Kidney epithelial cell (primary cell): ENCODE measurements at places on chromosomes 4 and X. TPM values are rescaled to one million over a fixed set of nuclear protein-coding genes. Genes with fewer than 3 reads are reported as not detected.

GRCh38 chr4:10740891-10741620, 56.5 kb upstream of the CLNK start:
- no peak for DNase-seq

- DNase-seq: no peak
Measured at GRCh38 chrX:20231598-20231997, 35.1 kb downstream of the RPS6KA3 start.

DNA sequence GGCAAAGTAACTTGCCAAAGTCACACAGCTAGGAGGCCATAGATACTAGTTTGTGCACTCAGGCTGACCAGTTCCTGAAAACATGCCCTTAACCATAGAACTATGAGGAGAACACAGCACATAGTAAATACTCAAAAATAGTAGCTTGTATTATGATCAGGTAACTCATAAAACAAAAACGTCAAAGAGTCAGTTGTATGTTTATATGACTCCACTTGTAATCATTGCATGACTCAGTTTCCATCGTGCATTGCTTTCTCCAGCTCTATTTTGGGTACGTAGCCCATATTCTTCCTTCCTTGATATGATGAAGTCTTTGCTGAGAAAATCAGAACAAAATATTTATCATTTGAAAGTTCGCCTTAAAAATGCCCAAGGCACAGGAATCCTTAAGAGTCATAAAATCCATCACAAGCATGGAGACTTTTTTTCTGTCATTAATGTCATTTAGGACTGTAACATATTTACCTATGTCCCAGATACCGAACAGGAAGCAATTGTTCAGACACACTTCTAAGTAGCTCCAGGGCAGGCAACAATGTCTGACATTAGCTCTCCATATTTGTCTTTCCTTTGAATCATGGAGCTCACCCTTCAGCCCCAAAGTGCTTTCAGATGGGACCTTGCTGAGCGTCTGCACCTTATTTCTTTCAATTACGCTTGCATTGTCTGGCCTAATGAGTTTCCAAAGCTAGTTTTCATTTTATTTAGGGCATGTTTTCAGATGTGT, 11.2 kb upstream of the MID1 start:
- DNase-seq: no peak

DNA sequence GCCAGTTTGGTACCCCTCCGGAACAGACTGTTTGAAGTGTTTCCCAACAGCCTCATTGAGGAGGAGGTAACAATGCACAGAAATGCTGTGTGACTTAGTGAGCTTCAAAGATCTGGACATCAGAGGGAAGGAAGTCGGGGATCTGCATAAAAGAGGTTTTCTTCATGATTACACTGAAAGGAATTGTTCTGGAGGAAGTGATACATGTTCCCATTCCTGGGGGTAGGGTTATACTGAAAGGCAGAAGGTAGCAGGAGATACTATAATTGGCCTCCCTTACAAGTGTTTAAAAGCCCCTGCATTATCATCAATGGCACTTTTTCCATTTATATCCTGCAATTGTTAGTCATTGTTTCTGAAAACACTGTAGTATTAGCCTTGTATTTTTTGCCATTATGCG, 94.0 kb upstream of the DKK2 start:
- DNase-seq: no peak

GRCh38 chrX:120294651-120295050, 16.6 kb downstream of the TMEM255A start:
- DNase-seq: no peak

GRCh38 chr4:5156682-5157081, 105.4 kb downstream of the STK32B start:
- no peak for DNase-seq

DNA sequence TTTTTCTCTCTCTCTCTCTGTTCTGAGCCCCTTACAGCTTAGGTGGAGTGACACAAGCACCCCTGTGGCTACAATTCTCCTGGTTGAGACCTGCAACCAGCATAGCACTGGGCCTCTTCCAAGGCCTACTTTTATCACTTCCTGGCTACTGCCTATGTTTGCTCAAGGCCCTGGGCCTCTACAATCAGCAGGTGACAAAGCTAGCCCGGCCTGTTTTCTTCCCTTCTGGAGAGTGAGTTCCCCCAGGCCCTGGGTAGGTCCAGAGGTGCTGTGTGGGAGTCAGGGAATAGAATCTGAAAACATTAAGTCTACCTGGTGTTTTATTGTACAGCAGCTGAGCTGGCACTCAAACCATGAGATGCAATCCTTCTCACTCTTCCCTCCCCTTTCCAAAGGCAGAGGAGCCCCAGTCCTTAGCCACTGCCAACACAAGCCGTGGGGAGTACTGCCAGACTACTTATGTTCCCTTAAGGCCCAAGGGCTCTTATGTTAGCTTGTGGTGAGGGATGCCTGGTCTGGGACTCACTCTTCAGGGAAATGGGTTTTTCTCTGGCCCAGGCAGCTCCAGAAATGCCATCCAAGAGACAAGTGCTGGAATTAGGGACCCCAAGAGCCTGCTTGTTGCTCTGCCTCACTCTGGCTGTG, 23.8 kb upstream of the MAGEC3 start:
- no peak for DNase-seq

- no peak for DNase-seq
Measured at GRCh38 chr4:17309567-17310268, 202.2 kb downstream of the QDPR start.

DNA sequence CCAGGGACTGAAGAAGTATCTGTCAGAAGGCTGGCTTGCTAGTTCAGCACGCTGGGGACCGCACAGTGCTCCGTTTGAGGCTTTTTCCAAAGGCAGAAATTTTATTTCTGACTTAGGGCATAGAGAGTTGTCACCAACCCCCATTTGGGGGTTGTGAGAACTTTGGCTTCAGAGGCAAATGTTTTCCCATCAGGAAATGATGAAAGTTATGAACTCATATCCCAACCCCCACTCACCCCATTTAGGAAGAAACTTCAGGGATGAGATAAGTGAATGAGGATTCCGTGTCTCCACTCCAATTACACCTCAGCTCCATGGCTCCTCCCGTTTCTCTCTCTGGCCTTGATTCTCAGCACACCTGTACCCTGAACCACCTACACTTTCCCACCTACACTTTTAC, 4.3 kb upstream of the WDR13 start:
- DNase-seq: no peak

GRCh38 chrX:10052906-10053625, 85.9 kb downstream of the CLDN34 start:
- no peak for DNase-seq

GRCh38 chrX:102835504-102836146, 101.4 kb upstream of the RAB40AL start:
- DNase-seq: no peak

GRCh38 chr4:86891762-86892635, at the start of gene C4orf36:
TSS of gene C4orf36 (minus strand) at chr4:86892422. CDS start at chr4:86891520, 902 bp downstream.
- no peak for DNase-seq

- no peak for DNase-seq
Measured at GRCh38 chr4:104146048-104146447, 348.6 kb downstream of the CXXC4 start.

DNA sequence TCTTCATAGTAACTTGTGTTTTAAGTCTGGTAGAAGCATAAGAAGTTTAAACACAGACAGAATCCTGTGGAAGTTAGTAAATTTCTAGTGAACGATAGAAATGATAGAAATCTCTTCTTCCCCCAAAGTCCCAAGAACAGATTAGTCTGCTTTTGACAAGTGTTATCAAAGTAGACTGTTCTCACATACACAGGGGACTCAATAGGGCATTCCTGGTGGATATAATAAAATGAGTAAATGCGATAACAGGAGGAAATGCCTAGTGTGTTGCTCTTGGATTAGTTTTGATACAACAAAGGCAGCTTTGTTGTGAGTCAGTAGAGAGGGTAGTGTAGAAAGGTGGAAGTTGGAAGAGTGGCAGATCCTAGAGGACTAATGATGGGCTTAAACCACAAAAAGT, 43.5 kb downstream of the CLCN3 start:
- no peak for DNase-seq

XK gene
- 0.34 and 1.1 TPM in 2 replicates for total RNA-seq

SOWAHB gene
- 21.3 and 23.3 TPM in 2 replicates for total RNA-seq

XAGE1B gene
- total RNA-seq: not detected in 2 replicates

EFHC2 gene
- 0.71 TPM in 1 of 2 replicates, not detected in the other for total RNA-seq

- DNase-seq: no peak
Measured at GRCh38 chr4:173883821-173884220, 353.8 kb upstream of the HAND2 start.

- DNase-seq: no peak
Measured at GRCh38 chrX:119429471-119429870, 30.3 kb downstream of the SLC25A43 start.

MAGEA6 gene
- total RNA-seq: not detected in 2 replicates

DNA sequence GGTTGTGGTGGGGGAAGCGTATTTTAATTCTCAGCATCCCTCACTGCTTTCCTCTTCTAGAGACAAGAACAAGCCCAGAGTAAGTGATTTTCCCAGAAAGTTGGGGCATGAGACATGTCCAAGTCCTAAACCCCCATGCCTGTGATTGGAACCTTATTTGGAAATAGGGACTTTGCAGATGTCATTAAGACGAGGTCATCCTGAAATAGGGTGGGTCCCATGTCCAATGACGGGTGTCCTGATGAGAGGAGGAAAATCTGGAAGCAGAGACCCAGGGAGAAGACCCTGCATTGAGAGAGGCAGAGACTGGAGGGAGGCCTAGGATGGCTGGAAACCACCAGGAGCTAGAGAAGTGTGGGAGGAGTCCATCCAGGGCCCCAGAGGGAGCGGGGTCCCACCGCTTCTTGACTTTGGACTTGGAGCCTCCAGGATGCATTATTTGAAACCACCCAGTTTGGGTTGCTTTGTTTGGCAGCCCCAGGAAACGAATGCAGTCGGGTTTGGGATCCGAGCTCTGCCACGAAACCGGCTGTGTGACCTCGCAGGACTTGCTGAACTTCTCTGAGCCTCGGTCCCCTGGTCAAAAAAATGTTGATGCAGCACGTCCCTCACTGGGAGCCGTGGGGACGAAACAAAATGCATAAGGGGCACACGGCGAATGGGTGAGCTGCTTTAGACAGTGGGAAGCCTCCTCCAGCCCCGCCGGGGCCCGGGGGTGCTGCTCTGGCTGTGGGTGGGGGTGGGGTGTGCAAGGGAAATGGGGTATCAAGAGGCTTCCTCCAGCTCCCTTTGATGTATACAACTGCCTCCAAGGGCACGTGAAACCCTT, 113.9 kb downstream of the CPZ start:
- DNase-seq: no peak

DNA sequence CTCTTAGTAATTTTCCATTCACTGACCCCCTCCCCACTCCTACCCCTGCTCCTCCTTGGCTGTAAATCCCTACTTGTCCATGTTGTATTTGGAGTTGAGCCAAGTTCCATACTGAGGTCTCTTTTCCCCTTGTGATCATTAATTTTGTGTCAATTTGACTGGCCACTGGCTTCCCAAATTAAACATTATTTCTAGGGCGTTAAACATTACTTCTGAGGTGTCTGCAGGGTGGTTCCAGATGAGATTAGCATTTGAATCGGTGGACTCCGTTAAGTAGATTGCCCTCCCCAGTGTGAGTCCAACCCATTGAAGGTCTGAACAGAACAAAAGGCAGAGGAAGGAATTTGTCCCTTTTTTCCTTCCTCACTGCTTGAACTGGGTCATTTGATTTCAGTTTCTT, 25.7 kb downstream of the SLC39A8 start:
- DNase-seq: no peak

VCX2 gene
- total RNA-seq: not detected in 2 replicates

GRCh38 chrX:21620234-21620633, 37.9 kb downstream of the KLHL34 start:
- no peak for DNase-seq

- DNase-seq: no peak
Measured at GRCh38 chr4:123415576-123415975, 19.0 kb downstream of the SPRY1 start.

- DNase-seq: no peak
Measured at GRCh38 chr4:8919651-8920288, 48.1 kb upstream of the HMX1 start.

- DNase-seq: no peak
Measured at GRCh38 chrX:13091111-13091765, 46.8 kb upstream of the FAM9C start.

GRCh38 chrX:66602381-66602938, 36.4 kb downstream of the EDA2R start:
- no peak for DNase-seq

DNA sequence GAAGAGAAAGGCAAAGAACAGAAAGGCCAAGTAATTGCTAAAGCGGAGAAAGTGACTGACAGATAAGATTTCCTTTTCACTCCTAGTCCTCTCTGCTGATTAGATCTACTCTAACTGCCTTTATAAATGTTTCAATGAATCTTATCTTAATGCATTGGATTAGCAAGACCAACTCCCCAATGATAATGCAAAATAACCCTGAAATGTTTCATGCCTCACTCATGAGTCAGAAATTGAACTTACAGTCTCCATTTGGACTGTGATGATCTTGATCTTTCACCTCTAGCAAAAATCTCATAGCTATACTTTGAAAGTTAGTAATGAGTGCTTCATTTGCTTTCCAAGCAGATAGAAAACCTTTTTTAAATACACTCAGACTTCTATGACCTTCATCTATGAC, 26.5 kb downstream of the SLC10A7 start:
- no peak for DNase-seq

TKTL1 gene
- not detected in 2 replicates for total RNA-seq

- DNase-seq: peak; percentile 32
Measured at GRCh38 chr4:105605493-105605892, 53.1 kb downstream of the ARHGEF38 start.

SYTL4 gene
- 3.2 and 3.3 TPM in 2 replicates for total RNA-seq

TCEAL9 gene
- 99.1 and 154 TPM in 2 replicates for total RNA-seq

DNA sequence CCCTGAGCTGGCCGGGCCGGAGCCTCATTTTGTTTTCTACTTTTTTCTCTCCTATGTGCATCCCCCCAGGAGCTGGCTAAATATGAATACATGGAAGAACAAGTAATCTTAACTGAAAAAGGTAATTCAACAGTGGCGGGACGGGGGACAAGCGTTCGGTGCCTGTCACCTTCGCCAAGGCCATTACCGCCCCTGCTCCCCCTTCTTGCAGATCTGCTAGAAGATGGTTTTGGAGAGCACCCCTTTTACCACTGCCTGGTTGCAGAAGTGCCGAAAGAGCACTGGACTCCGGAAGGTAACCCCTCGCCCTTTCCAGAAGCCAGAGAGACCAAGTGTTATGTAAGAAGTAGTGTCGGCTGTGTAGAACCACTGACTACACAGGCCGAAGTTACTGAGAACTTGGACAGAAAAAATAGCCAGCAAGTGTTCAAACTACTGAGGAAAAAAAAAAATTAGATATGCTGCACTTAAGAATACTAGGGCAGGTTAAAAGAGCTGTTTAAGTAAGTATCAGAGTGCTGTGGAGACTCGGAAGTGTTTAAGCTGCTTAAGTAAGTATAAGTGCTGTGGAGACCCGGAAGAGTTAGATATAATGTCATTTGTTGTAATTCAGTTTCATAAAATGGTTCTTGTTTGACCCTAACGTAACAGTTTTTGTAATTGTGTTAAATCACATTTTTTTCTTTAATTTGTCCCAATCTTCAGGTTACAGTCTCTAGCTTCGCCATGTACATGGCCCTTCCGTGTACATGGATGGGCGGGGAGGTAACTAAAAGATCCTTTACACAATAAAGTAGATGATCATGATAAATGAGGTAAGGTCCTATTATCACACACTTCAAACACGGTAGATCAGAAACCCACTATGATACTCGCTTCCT, 856 bp downstream of the SAT1 start:
- DNase-seq: no peak
